GM23338 (cell line): ENCODE measurements at places on chromosomes 2 and 18.

GRCh38 chr2:109129356-109129920 lies 433 bp downstream of the SH3RF3 start:
- no peak overlapping the region for H3K27ac ChIP-seq
- no peaks in the 10 kb centered on the region for H3K36me3 ChIP-seq
- peaks cover 9% of the 10 kb centered on the region; the same call in 1 of the 2 replicates for H3K4me1 ChIP-seq
- peak; percentile 43 for DNase-seq
- peaks cover 61% of the 10 kb centered on the region for H3K27me3 ChIP-seq

DNA sequence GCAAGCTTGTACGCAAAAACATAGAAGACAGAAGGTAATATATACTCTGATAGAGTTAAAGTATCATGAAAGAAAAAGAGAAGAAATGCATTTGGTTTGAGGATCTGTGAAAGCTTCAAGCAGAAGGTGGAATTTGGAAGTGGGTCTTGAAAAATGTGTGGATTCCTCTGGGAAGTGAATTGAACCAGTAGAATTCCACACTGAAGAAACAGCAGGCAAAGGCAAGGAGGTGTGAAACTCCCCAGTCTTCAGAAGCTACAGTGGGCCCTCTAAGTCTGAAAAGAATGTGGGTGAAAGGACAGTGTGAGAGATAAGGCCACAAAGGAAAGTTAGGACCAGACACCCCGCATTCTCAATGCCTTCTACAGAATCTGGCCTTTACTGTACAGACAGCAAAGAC lies 25.6 kb downstream of the COBLL1 start:
- no peaks in the 10 kb centered on the region for H3K4me1 ChIP-seq
- H3K4me3 ChIP-seq, result no peak overlapping the region
- no peaks in the 10 kb centered on the region for H3K36me3 ChIP-seq
- DNase-seq, result no peak

GRCh38 chr2:1609485-1610095 lies 134.7 kb downstream of the PXDN start:
- H3K4me1 ChIP-seq, result peaks cover 26% of the 10 kb centered on the region
- H3K27ac ChIP-seq, result no peak overlapping the region
- no peak for DNase-seq
- no peaks in the 10 kb centered on the region for H3K27me3 ChIP-seq
- H3K4me3 ChIP-seq, result no peak overlapping the region
- H3K36me3 ChIP-seq, result no peaks in the 10 kb centered on the region

GRCh38 chr2:134792186-134792585 lies 46.2 kb upstream of the ACMSD start:
- DNase-seq, result no peak
- no peaks in the 10 kb centered on the region for H3K27me3 ChIP-seq
- H3K4me3 ChIP-seq, result no peak overlapping the region

DNA sequence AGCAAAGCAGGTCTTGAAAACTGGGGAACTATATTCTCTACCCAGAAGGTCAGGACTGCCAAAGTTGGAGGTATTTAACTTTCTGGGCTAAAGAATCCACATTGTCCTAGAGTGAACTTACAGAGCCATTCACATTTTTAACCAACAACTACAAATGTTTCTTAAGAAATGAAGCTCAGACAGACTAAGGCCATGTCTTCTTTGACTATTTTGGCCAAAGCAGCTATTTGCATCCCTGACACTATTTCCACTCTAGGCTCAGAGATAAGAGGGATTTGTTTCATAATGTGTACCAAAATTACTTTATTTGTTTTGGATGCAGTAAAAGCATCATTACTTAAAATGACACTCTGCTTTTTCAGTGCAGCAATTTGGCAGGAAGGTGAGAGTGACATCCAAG lies 18.1 kb downstream of the PID1 start:
- no peak overlapping the region for H3K4me3 ChIP-seq
- H3K4me1 ChIP-seq, result peaks cover 15% of the 10 kb centered on the region
- DNase-seq, result no peak
- H3K36me3 ChIP-seq, result no peaks in the 10 kb centered on the region

- no peak overlapping the region for H3K27ac ChIP-seq
- H3K4me3 ChIP-seq, result no peak overlapping the region
- no peaks in the 10 kb centered on the region for H3K4me1 ChIP-seq
- no peak for DNase-seq
- H3K27me3 ChIP-seq, result no peaks in the 10 kb centered on the region
- H3K36me3 ChIP-seq, result no peaks in the 10 kb centered on the region
Measured at GRCh38 chr2:239318151-239318611, 82.6 kb downstream of the HDAC4 start.

DNA sequence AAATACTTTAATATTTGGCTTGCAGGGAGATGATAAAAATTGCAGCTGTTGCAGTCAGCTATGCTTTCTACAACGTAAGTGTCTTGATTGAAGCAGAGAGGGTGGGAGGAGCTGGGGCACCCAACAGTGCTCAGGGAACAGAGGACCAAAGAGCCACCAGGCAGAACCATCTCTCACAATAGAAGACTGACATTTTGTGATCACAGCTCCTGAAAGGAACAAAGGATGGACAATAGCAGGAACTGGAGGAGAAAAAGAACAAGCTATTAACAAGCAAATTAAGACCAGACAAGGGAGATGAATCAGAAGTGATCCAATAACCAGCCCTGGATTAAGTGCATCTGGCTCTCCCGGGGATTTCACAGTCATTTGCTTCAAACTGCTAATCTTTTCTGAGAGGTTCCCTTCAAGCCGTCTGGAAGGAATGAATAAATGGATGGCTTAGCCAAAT lies 65.7 kb upstream of the SMAD2 start:
- H3K4me1 ChIP-seq, result no peaks in the 10 kb centered on the region
- H3K27ac ChIP-seq, result no peak overlapping the region
- no peak overlapping the region for H3K4me3 ChIP-seq
- no peaks in the 10 kb centered on the region for H3K27me3 ChIP-seq
- DNase-seq, result no peak

DNA sequence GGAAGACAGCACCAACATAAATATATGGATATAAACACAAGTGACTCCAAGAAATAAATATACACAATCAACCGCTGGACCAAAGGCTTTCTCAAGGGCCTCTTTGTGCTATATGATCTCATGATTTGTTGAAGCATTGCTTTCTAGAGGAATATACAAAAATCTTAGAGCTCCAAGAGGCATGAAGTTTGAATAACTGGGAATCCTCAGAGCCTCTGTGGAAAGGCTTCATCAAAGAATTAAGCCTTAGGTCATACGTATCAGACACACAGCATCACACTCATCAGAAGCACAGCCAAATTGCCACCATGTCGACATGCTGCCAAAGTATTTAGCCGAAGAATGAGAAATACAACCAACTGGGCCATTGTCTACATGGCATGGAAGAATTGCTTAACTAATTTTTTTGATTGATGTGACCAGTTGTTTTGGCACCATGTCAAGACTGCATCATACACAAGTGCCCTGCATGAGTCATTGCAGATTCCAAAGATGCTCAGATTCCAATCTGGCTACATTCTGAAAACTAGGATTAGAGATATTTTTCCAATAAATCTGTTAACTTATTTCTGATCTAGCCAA lies 860.6 kb upstream of the ZEB2 start:
- H3K27ac ChIP-seq, result no peak overlapping the region
- no peak for DNase-seq
- no peaks in the 10 kb centered on the region for H3K36me3 ChIP-seq
- no peaks in the 10 kb centered on the region for H3K4me1 ChIP-seq
- H3K27me3 ChIP-seq, result no peaks in the 10 kb centered on the region

DNA sequence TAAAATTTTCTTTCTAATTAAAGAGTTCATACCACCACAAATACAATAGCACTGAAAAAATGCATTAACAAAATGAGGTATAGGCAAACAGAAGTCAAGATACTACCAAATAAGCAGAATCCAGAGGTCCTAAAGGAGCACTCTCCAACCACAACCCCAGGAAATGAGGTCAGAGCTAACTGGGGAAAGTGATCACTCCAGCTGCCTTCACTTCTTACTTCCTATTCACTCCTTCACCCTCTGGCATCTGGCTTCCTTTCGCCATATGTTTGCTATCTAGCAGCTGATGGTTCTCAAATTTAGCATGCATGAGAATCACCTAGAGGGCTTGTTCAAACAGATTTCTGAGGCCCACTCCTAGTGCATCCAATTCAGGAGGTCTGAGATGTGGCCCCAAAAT lies 212.6 kb upstream of the ACVR2A start:
- no peak overlapping the region for H3K27ac ChIP-seq
- no peak overlapping the region for H3K4me3 ChIP-seq
- DNase-seq, result no peak
- no peaks in the 10 kb centered on the region for H3K36me3 ChIP-seq
- H3K27me3 ChIP-seq, result no peaks in the 10 kb centered on the region

DNA sequence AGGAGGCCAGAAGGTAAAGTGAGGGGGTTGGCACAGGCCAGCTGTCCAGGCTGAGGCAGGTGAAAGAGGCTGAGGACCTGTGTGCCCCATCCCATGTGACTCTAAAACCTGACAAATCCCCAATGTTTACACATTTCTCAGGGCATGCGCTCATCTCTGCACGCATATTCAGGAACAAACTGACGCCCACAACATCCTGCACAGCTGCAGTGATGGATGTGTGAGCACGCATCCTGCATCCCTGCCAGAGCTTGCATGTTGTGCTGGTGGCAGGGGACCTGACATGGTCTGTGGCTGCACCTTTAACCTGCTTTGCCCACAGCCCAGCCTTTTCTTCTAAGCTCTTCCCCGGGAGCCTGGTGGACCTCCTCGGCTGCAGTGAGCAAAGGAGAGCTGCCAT lies 83.1 kb downstream of the FBXO15 start:
- H3K4me1 ChIP-seq, result no peaks in the 10 kb centered on the region
- H3K27ac ChIP-seq, result no peak overlapping the region
- H3K4me3 ChIP-seq, result no peak overlapping the region
- no peaks in the 10 kb centered on the region for H3K27me3 ChIP-seq
- DNase-seq, result no peak

DNA sequence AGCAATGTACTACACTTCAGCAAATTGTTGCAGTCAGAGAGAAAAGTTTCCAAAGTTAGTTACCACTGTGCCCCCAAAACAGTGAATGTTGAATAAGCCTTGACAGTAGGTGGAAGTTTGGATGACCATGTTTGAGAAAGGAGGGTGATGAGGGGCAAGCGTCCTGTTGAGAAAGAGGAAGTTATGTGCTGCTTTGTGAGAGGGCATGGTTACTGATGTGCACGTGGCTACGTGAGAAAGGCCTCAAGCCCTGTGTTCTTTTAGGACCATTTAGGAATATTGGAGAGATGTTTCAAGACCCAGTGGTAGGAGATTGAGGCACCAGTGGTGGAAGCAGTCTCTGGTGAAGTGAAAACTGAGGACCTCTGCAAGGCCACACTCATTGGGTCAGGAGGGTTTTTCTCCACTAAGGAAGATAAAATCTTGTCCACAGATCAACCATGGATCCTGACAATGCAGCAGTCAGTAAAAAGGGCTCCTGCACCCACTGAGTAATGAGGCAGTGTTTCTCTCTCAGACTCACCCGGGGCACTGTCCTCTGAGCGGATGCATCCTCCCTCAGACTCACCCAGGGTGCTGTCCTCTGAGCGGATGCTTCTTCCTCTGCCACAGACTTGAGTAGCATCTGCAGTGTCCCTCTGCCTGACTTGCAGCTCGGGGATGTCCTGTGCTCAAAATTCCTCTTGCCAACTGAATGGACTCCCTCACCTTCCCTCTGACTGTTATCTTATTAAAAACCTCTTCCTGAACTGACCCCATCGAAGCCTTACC lies 34.7 kb upstream of the ACTR3 start:
- no peak overlapping the region for H3K27ac ChIP-seq
- H3K27me3 ChIP-seq, result no peaks in the 10 kb centered on the region
- H3K4me3 ChIP-seq, result no peak overlapping the region
- H3K36me3 ChIP-seq, result no peaks in the 10 kb centered on the region
- no peak for DNase-seq

GRCh38 chr2:219614076-219614860 lies 13.2 kb upstream of the SLC4A3 start:
- no peak overlapping the region for H3K27ac ChIP-seq
- H3K36me3 ChIP-seq, result no peaks in the 10 kb centered on the region
- DNase-seq, result no peak
- H3K27me3 ChIP-seq, result no peaks in the 10 kb centered on the region
- H3K4me3 ChIP-seq, result no peak overlapping the region

DNA sequence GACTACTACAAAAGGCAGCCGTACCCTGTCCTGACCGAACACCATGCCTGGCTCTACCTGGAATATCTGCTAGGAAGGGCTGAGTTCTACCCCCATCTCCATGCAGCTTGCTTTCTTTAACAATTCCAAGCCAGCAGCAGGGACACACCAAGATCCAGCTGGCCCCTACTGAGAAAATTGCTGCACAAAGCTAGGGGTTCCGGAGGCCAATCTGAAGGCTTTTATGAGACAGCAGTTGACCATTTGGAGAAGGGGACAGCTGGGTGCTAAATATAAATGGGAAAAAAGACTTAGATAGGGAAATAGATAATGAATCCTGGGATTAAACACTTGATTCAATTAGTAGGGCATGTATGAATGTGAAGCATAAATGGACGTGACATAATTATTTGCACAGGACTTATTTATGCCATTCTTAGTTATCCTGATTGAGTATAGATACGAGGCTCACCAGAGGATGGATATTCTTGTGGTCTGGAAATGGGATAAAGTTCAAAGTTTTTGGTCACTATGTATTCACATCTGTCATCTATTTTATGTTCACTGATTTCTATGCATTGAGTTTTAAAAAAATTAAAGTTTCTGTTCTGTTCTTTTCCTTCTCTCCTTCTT lies 204.0 kb downstream of the ZNF521 start:
- H3K4me3 ChIP-seq, result no peak overlapping the region
- H3K27ac ChIP-seq, result no peak overlapping the region
- H3K4me1 ChIP-seq, result no peaks in the 10 kb centered on the region
- no peak for DNase-seq

GRCh38 chr2:64769392-64770044 lies 115.8 kb upstream of the SERTAD2 start:
- H3K27me3 ChIP-seq, result peaks cover 61% of the 10 kb centered on the region
- H3K4me1 ChIP-seq, result peaks cover 10% of the 10 kb centered on the region

- H3K4me3 ChIP-seq, result no peak overlapping the region
- no peaks in the 10 kb centered on the region for H3K36me3 ChIP-seq
- no peak overlapping the region for H3K27ac ChIP-seq
Measured at GRCh38 chr18:7329016-7329415, 98.1 kb downstream of the LRRC30 start.

DNA sequence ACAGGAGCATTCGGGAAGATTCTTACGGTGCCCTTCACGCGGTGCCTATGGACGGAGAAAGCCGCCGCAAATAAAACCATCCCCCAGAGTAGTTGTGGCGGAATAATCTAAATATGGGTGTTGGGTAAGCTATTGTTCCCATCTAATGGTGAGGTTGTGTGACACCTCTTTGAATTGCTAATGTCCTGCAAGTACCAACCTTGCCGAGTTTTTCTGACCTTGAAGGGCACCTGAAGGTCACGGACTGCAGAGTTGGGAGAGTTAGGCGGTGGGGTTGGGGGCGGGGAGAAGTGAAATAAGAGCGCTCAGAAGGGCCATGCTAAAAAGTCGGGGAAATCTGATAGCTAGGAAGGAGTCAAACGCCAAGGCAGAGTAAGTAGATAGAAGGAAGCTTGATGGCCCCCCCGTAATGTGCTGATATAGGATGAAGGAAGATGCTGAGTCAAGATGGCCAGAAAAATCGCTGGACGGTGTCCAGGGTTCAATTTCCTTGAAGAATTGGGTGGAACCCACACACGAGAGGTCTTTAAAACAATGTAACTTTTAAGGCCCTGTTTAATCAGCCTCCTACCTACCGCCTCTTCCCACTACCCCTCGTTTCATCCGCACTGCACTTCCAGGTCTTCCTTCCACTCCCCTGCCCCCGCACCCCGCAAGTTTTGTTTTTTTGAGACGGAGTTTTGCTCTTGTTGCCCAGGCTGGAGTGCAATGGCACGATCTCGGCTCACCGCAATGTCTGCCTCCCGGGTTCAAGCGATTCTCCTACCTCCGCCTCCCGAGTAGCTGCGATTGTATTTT lies 600 bp downstream of the KATNAL2 start:
- no peaks in the 10 kb centered on the region for H3K27me3 ChIP-seq
- peaks cover 44% of the 10 kb centered on the region for H3K4me1 ChIP-seq
- no peaks in the 10 kb centered on the region for H3K36me3 ChIP-seq
- H3K27ac ChIP-seq, result peak overlapping the region; percentile 97
